ENCODE measurements at places on chromosomes 1 and 21.

DNA sequence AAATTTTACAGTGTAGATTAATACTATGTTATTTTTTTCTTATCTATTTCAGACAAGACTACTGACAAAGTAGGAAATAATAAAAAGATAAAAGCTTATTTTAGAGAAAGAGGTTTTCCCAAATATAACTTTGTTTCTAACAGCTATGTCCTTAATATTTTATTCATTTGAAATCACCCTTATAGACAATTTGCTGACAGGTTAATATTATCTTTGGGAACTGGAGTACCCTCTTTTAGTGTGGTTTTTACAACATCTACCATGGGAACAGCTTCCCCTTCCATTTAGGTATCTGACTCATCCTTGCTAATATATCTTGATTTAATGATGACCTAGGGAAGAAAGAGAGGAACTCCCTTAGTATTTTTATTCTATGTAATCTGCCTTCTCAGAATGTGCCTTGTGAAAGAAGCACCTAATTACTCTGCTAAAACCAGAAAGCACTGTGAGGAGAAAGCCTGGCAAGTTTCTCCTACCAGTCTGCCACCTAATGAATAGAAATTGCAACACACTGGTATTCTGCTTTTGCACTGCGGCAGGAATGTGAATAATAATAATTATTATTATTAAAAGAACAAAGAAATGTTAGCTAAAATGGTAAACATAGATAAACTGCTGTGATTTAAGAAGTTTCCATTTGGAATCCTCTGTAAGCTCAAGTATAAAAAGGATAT lies 192.8 kb downstream of the PDE4B start:
- no peak for DNase-seq

- DNase-seq = no peak
Observed at GRCh38 chr1:60861961-60862567, 220.3 kb upstream of the NFIA start.

DNA sequence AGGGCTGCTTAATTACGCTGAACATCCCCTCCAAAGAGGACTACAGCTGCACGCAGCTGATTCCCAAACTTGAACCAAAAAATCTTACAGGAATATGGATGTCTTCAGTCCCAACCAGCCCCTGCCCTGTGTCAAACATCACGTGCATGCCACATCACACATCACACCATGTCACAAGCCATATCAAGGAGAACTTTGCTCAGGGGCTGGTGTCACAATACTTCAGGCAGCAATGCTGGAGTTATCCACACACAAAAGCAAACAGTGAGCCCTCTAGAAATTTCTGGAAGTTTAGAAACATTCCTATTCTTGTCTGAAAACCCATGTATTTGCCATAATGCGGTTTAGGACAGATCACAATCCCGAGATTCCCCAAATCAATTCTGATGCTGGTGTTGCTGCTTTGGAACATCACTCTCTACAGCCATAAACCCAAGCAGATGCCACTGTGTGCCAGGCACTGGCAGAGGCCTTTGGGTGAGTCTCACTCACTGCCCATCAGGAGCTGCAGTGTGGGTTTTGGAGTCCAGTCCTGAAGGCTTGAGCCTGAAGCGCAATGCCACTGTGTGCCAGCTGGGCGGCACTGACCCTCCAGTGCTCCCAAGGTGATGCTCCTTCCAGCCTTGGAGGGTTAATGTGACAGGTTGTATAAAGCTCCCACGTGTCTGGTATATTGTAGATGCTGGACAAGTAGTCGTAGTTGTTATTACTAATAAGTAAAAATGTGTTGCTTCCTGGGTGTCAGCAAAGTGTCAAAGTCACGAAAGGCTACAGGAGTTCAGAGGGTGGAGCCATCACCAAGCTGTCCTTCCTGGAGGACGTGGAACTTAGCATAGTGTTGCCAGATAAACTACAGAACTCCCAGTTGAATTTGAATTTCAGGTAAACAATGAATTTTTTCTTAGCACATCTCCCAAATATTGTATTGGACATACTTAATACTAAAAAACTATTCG lies 20.1 kb upstream of the EFNA1 start:
- no peak for DNase-seq

- DNase-seq = no peak
Observed at GRCh38 chr1:15114884-15115283, 38.7 kb upstream of the TMEM51 start.

GRCh38 chr1:212218911-212219310 lies 66.3 kb upstream of the PPP2R5A start:
- DNase-seq = no peak

GRCh38 chr1:5125208-5125607 lies 470.8 kb downstream of the AJAP1 start:
- DNase-seq = no peak

GRCh38 chr1:57112148-57112547 lies 146.3 kb upstream of the C8B start:
- DNase-seq = no peak

DNA sequence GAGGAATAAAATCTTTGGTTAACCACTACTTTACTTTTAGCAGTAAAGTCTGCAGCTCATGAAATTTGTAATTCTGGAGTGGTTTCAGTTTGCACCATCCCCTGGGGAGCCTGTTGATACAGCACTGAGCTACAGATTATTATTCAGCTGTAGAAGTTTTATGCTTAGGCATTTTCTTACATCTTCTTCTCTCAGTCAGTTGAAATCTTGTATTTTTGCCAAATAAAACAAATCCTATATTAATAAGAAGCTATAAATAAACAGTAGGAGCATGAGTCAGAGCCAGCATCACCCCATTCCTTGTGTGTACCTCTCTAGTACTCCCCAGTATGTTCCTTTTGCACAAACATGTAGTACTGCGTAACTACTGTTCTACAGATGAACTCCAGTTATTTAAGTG lies 118.9 kb downstream of the ATF6 start:
- DNase-seq = no peak

DNA sequence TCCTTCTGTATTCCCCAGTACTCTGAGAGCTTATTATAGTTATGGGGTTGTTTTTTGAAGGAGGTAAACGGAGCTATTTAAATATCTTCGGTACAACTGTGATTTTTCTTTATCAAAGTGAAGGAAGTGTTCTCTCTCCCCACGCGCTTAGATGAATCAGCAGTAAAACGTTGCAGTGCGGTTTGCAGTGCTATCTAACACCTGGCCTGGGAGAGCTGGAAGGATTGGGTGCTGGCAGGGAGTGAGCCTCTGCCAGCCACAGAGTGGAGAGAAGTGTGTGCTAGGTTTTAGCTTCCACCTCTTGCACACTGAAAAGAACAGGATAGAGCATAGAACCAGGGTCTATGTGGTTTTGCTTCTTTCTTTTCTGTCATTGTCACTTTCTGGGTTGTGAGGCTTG lies 165.9 kb downstream of the SDCCAG8 start:
- peak; percentile 76 for DNase-seq

DNA sequence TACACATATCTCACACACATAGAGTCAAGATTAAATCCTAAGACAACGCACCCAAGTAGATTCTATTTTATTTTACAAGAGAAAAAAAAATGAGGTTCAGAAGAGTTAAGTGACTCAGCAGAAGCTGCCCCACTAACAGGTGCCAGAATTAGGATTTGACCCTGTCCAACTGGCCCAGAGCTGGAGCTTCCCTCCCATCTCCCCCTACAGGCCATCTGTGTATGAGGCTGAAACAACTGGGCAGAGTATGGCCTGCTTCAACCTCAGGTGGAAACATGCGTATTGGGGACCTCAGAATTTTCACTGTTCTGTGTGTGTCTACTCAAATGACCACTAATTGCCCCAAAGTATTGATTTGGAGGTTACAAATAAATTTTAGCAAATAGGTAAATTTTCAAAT lies 29.9 kb downstream of the PSMG1 start:
- no peak for DNase-seq

DNA sequence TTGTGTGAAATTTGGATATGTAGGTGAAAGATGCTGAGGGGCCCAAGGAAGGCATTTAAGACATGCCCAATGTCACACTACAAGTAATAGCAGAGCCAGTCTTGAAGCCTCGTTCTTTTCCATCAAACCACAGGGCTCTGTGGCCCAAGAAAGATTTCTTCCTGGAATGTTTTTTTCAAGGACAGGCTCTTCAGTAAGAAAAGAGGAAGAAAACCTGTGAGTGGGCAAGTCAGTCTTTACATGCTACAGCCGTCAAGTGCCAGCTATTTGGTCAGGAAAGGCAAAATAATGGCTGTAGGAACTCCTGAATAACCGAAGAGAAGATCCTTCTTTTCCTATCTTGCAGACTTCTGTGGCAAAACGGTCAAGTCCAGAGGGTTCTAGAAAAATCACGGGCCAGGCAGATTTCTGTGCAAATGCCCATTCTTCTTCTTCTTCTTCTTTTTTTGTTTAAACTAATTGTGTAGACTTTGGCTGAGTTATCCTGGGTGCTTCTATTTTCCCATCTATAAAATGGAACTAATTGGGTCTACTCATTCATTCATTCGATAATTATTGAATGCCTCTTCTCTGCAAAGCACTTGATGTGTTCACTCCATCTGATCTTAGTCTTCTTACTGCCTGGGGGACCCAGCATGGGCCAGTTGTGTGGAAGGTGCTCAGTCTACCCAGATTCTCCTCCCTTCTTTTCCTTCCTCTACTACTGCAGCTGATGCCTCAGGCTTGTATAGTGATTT lies 1.9 kb upstream of the ID3 start:
- DNase-seq = no peak

DNA sequence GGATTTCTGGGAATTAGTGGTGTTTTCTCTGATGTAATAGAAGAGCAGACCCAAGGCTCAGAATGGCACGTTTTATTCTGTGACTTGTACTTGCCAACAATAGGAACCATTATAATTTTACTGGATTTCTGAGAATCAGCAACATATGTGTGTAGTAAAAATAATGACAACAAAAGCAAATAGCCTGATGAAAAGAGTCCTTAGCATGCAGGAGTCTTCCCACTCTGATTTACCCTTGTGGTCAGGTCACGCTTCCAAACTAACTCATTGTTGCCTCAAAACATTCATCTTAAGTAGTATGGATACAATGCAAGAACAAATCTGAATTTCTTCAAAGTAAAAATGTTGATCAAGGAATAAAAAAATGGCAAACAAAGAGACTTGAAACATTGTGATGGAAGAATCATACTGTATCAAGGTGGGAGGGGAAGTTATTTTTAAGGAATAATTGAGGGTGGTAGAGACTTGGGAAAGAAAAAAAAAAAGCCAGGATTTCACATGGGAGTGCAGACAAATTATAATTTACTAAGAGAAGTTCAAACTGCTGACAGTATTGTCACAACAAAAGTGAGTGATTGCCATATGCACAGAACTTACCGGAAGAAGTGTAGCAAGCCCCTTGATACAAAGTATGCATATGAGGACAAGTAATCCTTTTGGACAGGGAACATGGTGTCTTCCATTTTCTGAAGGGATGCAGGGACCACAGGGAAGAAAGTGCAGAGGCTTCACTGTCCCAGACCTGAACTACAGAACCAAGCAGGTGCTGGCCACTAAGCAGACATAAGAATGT lies 31.2 kb upstream of the RGL1 start:
- DNase-seq = no peak

GRCh38 chr1:26405281-26405915 lies 5.2 kb upstream of the LIN28A start:
- DNase-seq = no peak

DNA sequence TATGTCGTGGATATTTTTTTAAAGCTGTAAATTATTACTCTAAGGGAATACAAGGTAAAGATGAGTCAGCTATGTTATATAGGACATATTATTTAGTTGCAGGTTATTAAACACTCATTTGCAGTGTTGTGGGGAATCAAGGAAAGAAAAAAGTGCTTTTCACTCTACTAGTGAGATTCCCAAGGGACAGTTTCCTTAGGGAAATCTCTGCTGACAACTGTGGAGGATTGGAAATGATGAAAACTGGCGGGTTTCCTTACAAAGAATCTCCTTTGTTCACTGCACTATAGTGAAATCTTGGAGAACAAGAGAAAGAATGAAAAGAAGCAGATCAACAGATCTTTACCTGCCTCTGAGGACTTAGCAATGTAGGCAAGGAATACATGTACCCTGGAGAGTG lies 24.5 kb upstream of the TRIM45 start:
- no peak for DNase-seq

DNA sequence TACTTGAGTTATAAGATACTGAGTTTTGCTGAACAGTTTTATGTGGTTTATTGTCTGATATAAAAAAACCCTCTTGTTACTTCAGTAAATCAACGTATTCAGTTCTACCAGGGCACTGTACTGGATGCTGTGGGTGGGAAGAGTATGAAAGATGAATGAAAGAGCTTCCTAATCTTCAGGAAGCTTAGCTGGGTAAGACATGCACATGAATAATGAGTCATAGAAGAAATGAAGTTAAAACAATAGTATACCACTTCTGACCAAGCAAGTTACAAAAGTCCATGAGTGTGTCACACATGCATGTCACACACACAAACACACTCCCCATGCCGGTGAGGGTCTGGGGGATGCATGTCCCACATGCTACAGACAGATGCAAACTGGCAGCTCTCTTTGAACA lies 105.9 kb downstream of the SIPA1L2 start:
- DNase-seq = no peak

DNA sequence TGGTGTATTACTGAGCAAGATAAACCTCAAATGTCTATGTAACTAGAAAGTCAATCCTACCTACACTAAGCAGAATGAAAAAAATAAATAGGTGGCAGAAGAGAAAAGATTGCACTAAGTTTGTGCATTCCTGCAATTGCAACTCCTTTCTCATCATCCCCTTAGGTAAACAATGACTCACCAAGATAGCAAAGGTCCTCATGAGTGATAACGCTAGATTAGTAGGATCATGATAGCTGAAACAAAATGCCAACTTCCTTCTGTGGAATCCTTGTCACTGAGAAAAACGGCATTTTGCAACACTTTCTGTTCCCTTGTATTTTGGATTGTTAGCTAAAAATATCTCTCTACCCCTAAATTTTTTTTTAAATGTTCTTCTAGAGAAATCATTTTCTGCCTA lies 20.0 kb upstream of the FCER1A start:
- DNase-seq = no peak

GRCh38 chr1:27136998-27137542 lies 17.9 kb downstream of the SLC9A1 start:
- no peak for DNase-seq

GRCh38 chr1:242890192-242890741 lies 364.8 kb downstream of the CEP170 start:
- DNase-seq = no peak

DNA sequence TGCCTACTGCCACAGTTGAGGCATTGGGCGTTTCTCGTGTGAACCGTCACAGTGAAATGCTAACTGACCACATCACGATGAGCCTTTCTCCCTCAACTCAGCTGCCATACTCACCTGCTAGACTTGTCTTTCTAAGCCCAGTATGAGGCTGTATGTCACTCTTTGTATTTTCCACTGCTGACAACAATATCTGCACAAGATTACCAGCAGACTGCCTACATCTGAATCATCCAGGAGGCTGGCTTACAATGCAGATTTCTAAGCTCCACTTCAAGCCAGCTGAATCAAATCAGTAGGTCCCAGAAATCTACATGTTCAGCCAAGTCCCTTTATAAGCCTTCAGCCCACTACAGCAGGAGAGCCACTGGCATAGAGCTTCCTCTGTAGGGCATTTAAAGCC lies 355.0 kb upstream of the DUSP10 start:
- no peak for DNase-seq

GRCh38 chr21:40049031-40049930 lies 182.0 kb downstream of the PCP4 start:
- DNase-seq = peak; percentile 62

All from NCI-H1436 treated with DMSO at 0.1 percent for 48 hours (cell line).